ENCODE measurements at places on chromosomes 6 and 20. TPM values are rescaled to one million over a fixed set of nuclear protein-coding genes. Genes with fewer than 3 reads are reported as not detected.

The ULBP1 gene
- 0.31 TPM for total RNA-seq

The MYLK2 gene
- 0.98 TPM for total RNA-seq

The TRIM40 gene
- total RNA-seq, result not detected

GRCh38 chr6:33774774-33775173 is 14.2 kb downstream of the LEMD2 start:
- H3K4me1 ChIP-seq, result peaks cover 5% of the 10 kb centered on the region
- no peak for DNase-seq
- peaks cover 5% of the 10 kb centered on the region for H3K36me3 ChIP-seq
- no peak overlapping the region for H3K4me3 ChIP-seq
- H3K27ac ChIP-seq, result no peak overlapping the region

- H3K4me3 ChIP-seq, result no peak overlapping the region
- peak; percentile 71 for DNase-seq
- peaks cover 61% of the 10 kb centered on the region for H3K4me1 ChIP-seq
- peak overlapping the region; percentile 82 for H3K27ac ChIP-seq
Measured at GRCh38 chr6:15441215-15441868, 195.5 kb downstream of the JARID2 start.

GRCh38 chr6:111604259-111605099 is 1.2 kb downstream of the TRAF3IP2 start:
- no peak for DNase-seq
- peak overlapping the region; percentile 97 for H3K4me3 ChIP-seq
- H3K27ac ChIP-seq, result peak overlapping the region; percentile 100
- H3K36me3 ChIP-seq, result no peaks in the 10 kb centered on the region
- peaks cover 32% of the 10 kb centered on the region for H3K4me1 ChIP-seq

- H3K4me3 ChIP-seq, result no peak overlapping the region
- no peaks in the 10 kb centered on the region for H3K4me1 ChIP-seq
- no peak for DNase-seq
Measured at GRCh38 chr6:123715006-123715863, 78.5 kb upstream of the TRDN start.

- no peak overlapping the region for H3K27ac ChIP-seq
- DNase-seq, result no peak
- H3K36me3 ChIP-seq, result peaks cover 33% of the 10 kb centered on the region
Measured at GRCh38 chr6:41257369-41258195, 28.9 kb downstream of the TREM1 start.

DNA sequence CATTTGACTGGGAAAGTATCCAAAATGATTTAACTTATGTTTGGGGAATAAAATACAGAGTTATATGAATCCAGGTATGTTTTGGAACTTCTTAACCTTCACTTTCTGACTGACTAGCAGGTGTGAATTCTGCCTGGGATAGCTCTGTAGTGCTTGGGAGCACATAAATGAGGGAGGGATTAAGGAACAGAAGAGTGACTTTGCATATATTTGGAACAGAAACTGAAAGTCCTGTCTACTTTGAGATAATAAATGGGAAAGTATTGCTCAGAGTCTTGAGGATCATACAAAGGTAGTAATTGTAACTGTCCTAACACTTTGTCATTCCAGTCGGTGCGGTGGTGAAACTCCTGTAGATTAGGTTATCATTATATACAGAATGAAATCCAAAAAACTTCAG is 317.6 kb downstream of the RIMS1 start:
- no peak for DNase-seq
- no peak overlapping the region for H3K27ac ChIP-seq
- no peaks in the 10 kb centered on the region for H3K27me3 ChIP-seq
- H3K4me3 ChIP-seq, result no peak overlapping the region
- H3K36me3 ChIP-seq, result no peaks in the 10 kb centered on the region

Data from natural killer cell treated with Interleukin-12 subunit alpha and Interleukin-12 subunit beta and Interleukin-15 and Interleukin-18, amount 100 ng/mL, for 72 hours (primary cell).